ENCODE measurements at places on chromosomes 2 and 18.

GRCh38 chr2:12265646-12266045 lies 451.1 kb upstream of the TRIB2 start:
- no peak for DNase-seq

- no peak for DNase-seq
Measured at GRCh38 chr2:99404797-99405669, 67.8 kb downstream of the EIF5B start.

GRCh38 chr18:76821875-76822505 lies 367 bp upstream of the ZNF236 start:
- no peak for DNase-seq

GRCh38 chr2:8576525-8577167 lies 105.2 kb upstream of the ID2 start:
- peak; percentile 72 for DNase-seq

DNA sequence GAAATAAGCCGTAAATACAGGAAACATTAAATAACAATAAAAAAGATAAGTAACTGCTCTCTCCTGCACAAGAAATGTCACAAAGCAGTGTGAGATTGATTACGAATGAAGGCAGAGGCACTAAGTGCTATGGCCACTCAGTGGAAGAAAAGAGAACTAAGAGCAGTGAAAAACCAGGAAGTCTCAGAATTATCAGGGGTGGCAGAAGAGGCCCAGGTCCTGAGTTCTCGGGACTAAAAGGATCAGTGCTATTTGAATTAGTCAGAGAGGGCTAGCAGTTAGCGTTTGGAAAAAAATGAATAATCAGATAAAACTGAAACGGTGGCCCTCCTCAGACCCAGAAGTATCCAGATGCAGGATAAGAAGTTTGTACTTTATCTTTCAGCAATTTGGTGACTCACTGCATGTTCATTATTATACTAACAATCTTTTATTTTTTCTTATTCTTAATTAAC lies 367.1 kb downstream of the ZEB2 start:
- DNase-seq: no peak

DNA sequence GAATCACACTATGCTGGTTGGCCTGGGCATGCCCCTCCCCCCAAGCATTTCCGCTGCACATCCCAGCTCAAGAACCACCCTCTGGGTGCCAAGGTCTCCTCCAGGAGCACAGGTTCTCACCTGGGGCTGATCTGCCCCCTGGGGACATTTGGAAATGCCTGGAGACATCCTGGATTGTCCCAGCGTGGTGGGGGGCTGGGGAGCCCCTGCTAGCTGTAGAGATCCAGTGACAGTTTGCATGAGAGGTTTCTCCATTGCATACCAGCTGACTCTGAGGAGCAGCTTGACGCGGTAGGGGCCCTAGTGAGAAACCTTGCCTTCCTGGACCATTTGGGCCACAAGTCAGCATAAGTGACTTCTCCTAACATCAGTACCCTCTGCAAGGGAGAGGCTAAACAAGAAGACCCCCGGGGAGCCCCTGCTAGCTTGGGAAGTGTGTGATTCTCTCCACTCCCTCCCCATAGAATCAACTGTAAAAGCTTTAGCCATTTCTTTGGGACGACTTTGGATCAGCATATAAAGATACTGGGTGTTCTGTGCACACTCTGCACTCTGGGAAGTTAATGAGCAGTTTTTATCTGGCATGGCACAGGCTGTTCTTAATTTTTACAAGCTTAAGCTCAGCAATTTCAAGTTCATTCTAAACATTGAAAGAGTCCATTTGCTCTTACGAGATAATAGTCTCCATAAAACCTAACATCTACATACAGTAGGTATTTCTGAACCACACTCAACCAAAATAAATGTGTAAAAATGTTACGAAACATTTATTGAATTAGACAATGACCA lies 94.1 kb downstream of the GBX2 start:
- no peak for DNase-seq

DNA sequence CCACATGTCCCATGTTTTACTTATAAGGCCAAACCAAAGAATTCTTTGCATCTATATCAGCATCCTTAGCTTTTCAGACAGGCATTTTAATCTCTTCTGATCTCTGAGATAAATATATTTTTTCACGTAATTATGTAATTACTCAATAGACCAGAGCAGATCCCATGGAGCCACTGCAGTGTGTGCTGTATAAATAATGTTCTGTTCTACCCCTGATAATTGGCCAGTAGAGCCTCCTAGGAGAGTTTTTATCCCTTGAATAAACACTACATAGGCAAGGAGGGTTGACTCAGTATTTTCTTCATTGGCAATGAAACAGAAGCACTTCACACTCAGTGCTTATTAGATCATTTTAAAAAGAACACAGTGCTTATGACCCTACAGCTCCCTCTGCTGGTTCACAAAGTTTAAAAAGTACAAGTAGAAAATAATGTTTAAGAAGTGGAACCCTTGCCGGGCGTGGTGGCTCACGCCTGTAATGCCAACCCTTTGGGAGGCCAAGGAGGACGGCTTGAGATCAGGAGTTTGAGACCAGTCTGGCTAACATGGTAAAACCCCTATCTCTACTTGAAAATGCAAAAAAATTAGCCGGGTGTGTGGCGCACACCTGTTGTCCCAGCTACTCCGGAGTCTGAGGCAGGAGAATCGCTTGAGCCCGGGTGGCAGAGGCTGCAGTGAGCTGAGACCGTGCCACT lies 91.9 kb downstream of the PPP1R1C start:
- no peak for DNase-seq

- DNase-seq: no peak
Measured at GRCh38 chr18:51405683-51406477, 208.4 kb upstream of the MEX3C start.

DNA sequence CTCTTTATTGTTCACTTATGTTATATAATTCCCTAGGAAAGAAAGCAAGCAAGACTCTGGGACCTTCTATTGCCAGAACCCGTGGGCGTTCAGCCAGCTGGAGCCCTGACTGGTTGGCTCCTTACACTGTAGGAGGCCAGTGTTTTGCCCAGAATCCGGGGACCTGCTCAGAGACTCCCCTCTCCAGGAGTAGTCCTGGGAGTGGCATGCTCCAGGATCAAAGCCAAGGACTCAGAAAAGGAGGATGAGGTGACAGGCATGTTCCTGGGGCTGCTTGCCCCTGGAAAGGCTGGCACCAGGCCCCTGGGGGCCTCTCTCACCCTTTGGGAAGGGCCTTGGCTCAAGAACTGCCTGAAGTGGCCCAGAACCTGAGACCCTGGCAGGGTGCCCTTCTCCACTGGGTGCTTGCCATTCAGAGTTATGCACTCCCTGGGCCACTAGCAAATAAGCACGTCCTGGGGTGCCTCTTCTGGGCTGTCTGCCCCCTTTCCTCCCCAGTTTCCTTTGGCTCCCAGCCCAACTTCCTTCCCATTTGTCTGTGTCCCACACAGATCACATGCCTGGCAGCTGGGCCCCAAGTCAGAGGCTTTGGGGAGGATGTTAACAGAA lies 19.6 kb upstream of the KIF3C start:
- peak; percentile 79 for DNase-seq

GRCh38 chr18:42683094-42683493 lies 432.4 kb downstream of the RIT2 start:
- no peak for DNase-seq

DNA sequence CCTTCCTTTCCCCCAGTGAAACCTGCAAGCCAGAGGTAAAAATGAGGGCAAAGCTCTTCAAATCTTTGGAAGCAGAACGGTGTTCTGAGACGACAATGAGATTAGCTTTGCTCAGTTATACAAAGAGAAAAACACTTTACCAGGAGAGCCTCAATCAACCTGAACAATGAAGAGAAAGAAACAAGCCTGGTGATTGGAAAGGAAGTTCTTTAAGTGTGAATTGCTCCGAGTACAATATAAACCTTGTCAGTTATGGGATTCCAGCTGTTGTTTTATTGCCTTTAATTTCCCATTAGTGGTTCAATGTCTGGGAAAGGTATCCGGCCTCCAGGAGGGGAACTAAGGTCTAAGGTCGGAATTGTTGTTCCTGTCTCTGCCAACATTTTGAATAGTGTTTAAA lies 901.6 kb downstream of the EPHA4 start:
- DNase-seq: no peak

DNA sequence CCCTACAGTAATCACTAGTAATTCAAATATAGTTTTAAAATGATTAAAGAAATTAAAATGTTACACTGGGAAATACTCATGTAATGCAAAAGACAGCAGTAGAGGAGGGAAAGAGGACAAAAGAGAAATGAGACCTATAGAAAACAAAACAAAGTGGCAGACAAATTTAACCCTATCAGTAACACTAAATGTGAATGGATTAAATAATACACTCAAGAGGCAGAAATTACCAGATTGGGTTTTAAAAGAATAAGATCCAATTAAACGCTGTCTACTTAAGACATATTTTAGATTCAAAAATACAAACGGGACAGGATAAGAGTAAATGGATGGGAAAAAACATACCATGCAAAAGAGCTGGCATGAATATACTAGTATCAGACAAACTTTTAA lies 17.0 kb downstream of the TLK1 start:
- DNase-seq: no peak

GRCh38 chr2:133266926-133267590 lies 301.2 kb downstream of the NCKAP5 start:
- DNase-seq: no peak

- no peak for DNase-seq
Measured at GRCh38 chr18:33128581-33128980, 311.9 kb downstream of the CCDC178 start.

DNA sequence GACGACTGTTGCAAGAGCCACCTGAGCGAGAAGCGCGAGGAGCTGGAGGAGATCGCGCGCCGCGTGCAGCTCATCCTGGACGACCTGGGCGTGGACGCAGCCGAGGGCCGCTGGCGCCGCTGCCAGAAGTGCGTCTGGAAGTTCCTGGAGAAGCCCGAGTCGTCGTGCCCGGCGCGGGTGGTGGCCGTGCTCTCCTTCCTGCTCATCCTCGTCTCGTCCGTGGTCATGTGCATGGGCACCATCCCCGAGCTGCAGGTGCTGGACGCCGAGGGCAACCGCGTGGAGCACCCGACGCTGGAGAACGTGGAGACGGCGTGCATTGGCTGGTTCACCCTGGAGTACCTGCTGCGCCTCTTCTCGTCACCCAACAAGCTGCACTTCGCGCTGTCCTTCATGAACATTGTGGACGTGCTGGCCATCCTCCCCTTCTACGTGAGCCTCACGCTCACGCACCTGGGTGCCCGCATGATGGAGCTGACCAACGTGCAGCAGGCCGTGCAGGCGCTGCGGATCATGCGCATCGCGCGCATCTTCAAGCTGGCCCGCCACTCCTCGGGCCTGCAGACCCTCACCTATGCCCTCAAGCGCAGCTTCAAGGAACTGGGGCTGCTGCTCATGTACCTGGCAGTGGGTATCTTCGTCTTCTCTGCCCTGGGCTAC lies 1.2 kb downstream of the KCNF1 start:
- no peak for DNase-seq
